ENCODE measurements at places on chromosomes 4 and X.

- DNase-seq = no peak
Observed at GRCh38 chrX:14501327-14501726, 28.0 kb upstream of the GLRA2 start.

DNA sequence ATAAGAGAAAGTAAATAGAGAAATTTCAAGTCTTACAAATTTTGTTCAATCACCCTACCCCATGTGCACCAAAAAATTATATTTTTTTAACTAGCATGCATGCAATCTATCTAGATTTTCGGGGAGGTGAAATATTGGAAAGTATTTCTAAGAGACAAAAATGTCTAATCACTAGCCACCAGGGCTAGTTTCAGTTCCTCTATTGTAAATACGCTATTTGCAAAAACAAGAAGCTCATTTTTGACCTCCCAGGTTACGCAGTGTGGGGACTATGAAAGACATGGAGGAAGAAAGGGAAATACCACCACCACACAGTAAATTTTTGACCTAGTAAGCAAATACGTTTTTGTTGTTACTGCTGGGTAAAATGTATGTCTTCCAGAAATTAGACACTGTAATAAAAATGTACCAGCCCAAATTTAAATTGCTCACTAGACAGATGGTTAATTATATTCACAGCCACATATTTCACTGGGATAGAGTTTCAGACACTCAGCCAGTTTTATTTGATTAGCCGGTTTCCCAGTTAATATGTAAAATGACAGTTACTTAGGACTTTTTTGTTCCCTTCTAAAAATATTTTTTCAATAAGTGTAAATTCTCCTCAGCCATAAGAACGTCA lies 2.2 kb downstream of the NEXMIF start:
- DNase-seq = peak; percentile 53

- DNase-seq = no peak
Observed at GRCh38 chrX:38082309-38082708, 76.0 kb downstream of the SYTL5 start.

GRCh38 chrX:132411310-132411977 lies 77.4 kb downstream of the MBNL3 start:
- DNase-seq = no peak

DNA sequence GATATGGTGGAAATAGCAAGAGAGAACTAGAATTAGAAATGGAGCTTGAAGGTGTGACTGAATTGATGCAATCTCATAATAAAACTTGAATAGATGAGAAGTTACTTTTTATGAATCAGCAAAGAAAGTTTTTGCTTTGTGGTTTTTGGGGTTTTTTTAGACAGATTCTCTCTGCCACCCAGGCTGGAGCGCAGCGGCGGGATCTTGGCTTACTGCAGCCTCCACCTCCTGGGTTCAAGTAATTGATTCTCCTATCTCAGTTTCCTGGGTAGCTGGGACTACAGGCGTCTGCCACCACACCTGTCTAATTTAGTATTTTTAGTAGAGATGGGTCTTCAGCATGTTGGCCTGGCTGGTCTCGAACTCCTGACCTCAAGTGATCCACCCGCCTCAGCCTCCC lies 23.7 kb upstream of the NEIL3 start:
- no peak for DNase-seq

DNA sequence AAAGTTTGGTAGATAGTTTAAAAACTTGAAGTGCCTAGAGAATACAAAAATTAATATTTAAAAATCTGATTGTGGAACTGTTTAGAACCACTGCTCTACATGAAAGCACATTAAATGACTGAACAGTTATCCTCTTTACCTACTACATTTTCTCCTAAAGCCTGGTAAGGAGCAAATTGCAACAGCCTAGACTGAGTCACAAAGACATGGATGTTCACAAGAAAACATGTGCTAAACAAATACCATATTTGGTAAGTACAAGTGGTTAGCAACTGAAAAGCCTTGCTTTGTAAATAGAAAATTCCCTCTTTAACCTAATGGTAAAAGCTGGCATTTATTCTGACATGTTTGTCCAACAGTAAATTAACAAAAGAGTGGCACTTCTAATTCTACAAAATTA lies 203.1 kb downstream of the FBXO8 start:
- DNase-seq = no peak

- DNase-seq = peak; percentile 27
Observed at GRCh38 chrX:129726307-129727111, 12.3 kb upstream of the XPNPEP2 start.
